Stimulated activated CD4-positive, alpha-beta T cell treated with anti-CD3 and anti-CD28 coated beads, Interleukin-4, amount 100 ng/mL, for 4 hours (primary cell): ENCODE measurements at places on chromosomes 2 and 18.
A peak's percentile ranks its signal among the peaks of the same experiment; 100 is the strongest.

- DNase-seq = no peak
Measured at GRCh38 chr2:159177957-159178356, 108.5 kb downstream of the WDSUB1 start.

DNA sequence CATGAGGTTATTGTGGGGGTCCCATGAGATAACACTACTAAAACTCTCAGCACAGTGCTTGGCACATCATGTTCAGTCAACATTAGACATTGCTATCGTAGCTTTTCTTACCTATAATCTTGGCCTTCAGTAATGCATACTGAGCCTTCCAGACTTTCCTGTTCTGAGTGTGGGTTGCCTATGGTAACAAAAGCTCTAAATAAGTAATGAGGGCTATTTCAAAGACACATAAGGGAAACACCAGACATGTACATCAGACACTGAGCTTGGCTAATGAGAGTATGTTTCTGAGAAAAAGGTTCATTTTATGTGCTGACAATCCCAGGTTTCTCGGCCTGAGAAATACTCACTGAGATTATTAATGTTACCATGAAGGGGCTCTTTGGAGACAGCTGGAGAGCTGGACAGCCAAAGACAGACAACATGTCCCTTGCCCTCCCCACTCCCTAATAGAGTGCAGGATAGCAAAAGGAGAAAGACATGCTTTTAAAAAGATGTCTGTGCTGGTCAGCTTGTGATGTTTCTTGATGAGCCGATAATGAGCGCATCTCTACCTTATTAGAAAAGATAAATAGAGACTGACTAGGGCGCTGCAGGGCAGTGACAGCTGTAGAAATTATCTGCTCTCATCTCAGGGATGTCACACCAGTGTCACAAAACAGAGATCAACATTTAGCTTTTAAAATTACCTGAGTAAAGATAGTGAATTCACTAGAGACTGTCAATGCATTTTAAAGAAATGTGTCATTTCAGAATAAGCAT lies 25.4 kb downstream of the POLE4 start:
- no peak for DNase-seq

DNA sequence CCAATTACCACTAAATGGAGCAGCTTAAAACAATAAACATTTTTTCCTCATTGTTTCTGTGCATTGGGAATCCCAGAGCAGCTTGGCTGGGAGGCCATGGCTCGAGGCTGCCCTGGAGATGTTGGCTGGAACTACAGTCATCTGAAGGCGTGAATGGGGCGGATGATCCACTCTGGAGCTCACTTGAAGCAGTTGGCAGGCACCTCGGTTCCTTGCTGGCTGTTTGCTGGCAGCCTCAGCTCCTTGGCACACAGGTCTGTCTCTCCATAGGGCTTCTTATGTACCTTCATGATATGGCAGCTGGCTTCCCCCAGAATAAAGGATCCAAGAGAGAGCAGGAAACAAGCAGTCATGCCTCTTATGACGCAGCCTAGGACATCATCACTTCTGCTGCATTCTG lies 227.0 kb upstream of the COPS8 start:
- DNase-seq = no peak

GRCh38 chr2:158747281-158747680 lies 47.8 kb upstream of the DAPL1 start:
- no peak for DNase-seq

- no peak for DNase-seq
Measured at GRCh38 chr2:14675489-14675888, 43.0 kb downstream of the LRATD1 start.

DNA sequence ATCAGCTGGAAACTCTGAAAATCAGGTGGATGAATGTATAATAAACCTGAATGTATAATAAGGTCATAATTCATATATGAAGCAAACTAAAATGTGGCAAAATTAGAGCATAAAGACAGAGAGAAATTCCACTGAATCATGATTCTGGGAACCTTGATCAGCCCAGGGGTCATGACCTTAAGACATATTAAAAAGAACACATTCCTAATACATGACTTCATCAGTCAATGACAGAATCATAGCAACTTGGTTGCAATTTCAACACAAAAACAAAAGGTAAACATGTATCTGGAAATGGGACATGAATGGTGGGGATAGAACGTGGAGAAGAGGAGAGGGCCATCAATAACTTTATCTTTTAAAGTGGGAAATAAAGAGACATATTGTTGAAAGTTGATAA lies 17.6 kb downstream of the AFF3 start:
- DNase-seq = no peak

- DNase-seq = no peak
Measured at GRCh38 chr2:105990624-105991023, 203.5 kb downstream of the UXS1 start.

DNA sequence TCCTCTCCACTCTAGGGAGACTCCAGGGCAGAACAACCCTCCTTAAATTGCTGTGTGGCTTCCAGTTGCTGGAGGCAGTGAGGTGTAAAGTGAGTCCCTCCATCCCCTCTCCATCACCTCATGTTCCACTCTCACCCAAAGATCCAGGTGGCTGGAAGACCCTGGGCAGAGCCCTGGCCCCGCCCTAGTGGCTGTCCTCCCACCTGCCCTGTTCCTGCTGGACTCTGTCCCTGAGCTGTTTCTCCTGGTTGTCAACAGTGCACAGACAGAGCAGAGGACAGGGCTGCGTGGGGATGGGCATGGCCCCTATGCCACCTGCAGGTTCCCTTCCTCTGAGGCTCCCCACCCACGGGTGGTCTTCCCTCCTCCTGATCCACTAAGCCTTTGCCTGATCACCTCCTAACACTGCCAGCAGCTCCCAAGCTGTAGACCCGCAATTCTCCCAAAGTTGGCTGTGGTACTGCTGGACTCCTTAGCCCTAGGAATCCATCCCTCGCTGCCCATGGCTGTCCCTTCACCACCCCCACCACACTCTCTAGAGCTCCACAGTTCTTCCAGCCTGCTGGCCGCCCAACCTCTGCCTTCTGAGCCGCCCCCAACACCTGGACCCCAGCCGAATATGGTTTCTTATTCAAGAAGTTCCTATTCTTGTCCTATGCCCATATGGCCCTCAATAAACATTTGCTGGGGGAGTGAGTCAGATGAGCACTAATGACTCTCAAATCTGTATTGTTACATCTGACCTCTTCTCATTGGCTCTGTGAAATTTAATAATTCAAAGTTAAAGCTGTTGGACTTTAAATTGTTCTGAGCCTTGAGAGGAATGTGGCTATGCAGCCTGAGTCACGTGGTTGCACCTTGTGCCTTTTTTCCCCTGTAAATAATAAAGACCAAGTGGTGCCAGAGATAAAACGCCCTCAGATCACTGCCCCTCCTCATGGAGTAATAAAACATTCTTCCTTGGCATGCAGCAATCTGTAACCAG lies 260.0 kb upstream of the HS6ST1 start:
- DNase-seq = no peak

- DNase-seq = peak; percentile 77
Measured at GRCh38 chr2:3223080-3223923, 154.3 kb downstream of the EIPR1 start.

GRCh38 chr2:187689372-187689771 lies 135.1 kb upstream of the TFPI start:
- no peak for DNase-seq

GRCh38 chr2:88933980-88934379 lies 242.5 kb downstream of the RPIA start:
- DNase-seq = no peak

DNA sequence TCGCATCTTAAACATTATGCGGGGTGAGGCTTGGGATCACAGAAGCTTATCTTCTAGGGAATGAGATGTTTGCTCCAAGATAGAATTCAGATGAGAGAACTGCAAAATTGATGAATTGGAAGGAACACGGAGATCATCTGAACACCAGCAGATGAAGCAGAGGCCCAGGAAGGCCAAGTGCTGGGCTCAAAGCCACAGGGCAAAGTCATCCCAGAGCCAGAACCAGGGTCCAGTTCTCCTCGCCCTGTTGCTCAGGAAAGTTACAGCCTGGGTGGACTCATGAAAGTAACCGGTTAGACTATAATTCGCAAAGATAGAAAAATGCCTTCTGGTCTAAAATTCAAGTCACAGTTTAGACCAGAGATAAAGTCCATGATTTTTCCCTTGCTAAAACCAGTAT lies 456.1 kb upstream of the ID2 start:
- no peak for DNase-seq
